Fibroblast of lung (primary cell): ENCODE measurements at places on chromosomes 12 and 14. TPM values are rescaled to one million over a fixed set of nuclear protein-coding genes. Genes with fewer than 3 reads are reported as not detected.

GRCh38 chr14:79631276-79631675, 580.0 kb downstream of the DIO2 start:
- no peak for DNase-seq

GRCh38 chr14:66404051-66404545, 82.1 kb upstream of the CCDC196 start:
- DNase-seq = no peak

DNA sequence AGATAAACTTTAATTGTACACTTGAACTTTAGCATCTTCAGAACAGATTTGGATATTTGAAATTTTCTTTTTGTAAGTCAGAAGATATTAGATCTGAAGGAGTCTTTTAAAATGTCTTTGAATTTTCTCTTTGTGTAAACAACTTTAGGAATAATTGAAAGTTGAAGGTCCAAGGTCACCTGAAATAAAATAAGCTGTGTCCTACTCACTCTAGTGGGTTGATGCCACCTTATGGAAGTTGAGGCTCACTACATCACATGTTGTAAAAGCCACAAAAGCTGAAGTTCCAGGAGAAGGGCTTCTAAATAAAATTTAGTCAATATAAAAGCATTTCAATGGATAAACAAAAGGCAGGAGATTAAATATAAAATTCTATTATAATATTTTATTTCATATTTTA, 122.0 kb upstream of the ATXN7L3B start:
- DNase-seq = peak; percentile 14

DNA sequence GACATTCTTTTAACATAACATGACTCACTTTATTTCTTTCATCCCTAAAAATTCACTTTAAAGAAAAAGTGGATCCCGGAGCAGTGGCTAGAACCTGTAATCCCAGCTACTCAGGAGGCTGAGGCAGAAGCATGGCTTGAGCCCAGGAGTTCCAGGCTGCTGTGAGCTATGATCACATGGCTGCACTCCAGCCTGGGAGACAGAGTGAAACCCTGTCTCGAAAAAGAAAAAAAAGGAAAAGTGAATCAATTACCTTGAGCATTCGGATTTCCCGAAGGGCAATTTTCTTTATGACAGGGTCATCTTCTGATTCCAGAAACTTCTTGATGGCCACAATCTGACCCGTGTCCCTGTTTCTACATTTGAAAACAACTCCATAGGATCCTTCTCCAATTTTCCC, 1.2 kb downstream of the CDKL1 start:
- no peak for DNase-seq

The IFI27 gene
- total RNA-seq = 7.9 and 11.6 TPM in 2 replicates
